Omental fat pad (tissue), 4 donors: ENCODE measurements at places on chromosomes 2 and 18.

GRCh38 chr18:78935406-78935805, 44.2 kb upstream of the SALL3 start:
- DNase-seq, result no peak

GRCh38 chr18:3367491-3368091, 82.4 kb upstream of the TGIF1 start:
- DNase-seq, result no peak

DNA sequence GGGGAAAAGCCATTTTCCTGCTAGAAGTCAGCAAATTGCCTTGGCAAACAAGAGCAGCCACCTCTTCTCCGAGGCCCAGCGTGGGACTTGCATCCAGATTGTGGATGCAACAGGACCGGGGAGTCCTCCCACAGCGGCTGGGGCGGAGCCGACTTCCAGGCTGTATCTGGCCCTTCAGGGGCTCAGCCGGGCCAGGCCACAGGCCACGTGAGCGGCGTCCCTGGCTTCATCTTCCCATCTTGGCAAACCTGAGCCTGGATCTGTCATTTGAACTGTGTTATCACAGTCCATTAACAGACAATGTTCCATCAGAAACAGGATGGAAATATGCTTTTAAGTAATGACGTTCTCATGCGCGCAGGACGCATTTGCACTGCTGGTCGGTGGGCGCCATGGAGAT, 483.5 kb upstream of the SALL3 start:
- no peak for DNase-seq

GRCh38 chr2:236928380-236929037, 157.2 kb upstream of the COPS8 start:
- DNase-seq, result no peak

DNA sequence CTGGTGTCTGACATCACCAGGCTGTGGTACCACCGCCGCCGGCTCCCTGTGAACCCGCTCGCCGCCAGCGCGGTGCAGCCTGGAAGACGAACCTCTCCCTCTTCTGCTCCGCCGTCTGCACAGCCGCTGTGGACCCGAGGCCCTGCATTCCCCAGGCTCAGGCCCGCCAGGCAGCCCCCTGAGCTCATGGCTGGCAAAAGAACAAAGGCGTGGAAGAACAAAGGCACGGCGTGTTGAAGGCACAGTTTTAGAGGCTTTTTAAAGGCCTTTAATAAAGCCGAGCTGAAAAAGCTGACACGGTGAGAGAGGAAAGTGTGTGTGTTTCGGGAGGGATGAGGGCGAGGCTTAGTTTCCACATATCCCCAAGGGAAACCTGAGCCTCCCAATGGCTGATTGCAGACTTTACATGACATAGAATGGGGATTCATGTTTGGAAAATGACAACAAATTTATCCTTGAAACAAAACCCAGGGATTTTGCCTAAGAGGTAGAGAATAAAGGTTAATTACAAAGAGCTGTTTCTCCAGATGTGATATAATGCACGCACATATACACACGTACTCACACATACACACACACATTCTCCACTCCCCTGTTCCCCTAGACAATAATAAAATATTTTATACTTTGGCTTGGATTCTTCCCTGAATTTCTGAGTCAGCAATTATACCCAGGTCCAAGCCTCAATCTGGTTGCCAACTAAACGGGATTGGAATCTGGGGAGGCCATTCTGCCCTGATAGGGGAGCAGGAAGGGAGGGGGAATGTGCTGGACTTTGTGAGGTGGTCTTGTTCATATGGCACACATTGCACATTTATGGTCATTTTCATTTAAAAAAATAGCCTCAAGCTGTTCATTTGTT, 39.7 kb downstream of the RFX8 start:
- DNase-seq, result no peak

DNA sequence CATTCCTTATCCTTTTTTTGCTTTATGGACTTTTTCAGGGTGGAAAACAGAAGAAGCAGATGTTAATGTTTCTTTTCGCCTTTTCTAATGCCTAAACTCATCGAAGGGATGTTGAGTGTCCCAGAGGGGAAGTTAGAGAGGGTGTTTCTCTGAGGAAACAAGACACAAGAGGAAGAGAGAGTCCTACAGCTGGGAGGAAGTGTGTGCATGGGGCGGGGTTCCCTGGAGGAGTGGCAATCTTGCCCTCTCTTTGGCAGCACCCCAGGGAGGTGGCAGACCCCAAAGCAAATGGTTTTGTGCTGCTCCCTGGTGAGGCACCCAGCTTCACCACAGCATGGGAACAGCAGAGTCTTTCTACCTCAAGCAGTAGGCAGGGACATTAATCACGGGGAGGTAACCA, 377.6 kb downstream of the RND3 start:
- no peak for DNase-seq

- no peak for DNase-seq
Observed at GRCh38 chr2:46006473-46007025, 290.7 kb upstream of the EPAS1 start.

DNA sequence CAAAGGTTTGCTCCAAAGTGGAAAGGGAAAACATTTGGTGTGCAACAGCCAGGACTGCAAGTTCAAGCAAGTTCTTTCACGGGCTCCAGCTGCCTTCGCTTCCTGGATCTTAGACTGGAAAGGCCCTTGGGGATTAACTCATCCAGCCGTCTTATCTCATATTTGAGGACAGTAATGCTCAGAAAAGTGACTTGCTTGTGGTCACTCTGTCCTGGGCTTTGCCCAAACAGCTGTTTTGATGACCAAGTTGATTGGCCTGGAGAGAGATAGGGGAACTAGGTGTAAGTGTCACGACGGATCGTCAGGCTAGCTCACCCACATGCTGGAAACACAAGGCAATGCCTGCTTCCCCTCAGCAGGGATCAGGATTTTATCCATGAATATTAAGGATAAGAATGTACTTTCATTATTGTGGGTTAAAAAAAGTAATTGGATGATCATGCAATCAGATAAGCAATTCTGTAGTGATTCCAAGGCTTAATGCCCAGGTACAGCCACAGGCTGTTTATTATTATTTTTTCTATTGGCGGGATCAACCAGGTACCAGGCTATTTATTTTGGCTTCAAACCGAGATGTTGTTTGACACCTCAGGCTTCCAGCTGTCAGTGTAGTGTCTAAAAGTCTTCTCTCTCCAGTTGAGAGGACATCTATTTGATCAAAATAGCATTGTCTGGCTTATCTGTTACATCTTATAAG, 162.5 kb upstream of the EPAS1 start:
- DNase-seq, result no peak

GRCh38 chr2:67854103-67854743, 208.6 kb downstream of the C1D start:
- DNase-seq, result no peak
